ENCODE measurements at places on chromosomes 2 and 18.
A peak's percentile ranks its signal among the peaks of the same experiment; 100 is the strongest.

DNA sequence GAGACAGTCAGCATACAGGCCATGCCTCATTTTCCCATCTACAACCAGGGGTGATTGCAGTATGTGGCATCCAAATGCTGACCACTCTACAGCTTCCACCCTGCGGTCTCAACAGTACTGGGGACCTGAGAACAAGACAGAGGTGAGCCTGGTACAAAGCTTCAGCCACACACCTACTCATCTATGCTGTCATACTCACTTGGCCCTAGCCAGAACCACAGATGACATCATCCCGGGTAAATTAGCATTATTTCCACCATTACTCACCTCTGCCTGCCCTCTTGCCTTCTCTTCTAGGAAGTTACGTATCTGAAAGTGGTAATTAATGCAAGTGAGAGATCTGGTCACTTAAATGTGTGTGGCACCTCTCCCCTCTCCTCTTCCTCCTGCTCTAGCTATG, 208.2 kb upstream of the ARL4C start:
- DNase-seq = no peak

GRCh38 chr2:26864646-26865045, 16.7 kb downstream of the DPYSL5 start:
- DNase-seq = no peak

- DNase-seq = no peak
Observed at GRCh38 chr2:20108655-20109396, 57.4 kb upstream of the LAPTM4A start.

GRCh38 chr2:48411046-48411445, 118.9 kb upstream of the STON1 start:
- no peak for DNase-seq

DNA sequence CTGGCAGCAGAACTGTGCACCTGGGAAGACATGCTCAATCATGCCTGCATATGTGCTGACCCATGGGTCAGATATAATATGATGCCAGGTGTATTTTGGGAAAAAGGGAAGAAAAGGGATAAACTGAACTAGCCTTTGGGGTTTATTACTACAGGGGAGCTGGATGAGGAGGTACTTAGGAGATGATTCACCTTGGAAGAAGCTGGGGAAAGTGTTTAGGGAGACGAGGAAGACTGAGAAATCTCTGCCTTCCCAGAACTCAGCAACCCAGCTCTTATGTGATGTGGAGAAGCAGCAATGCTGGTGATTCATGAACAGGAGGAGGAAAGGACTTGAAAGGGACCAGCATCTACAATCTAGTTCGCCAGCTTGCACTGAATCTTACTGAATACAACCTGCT, 110.2 kb downstream of the BARD1 start:
- DNase-seq = no peak

- no peak for DNase-seq
Observed at GRCh38 chr2:64979744-64980143, 9.5 kb upstream of the SLC1A4 start.

DNA sequence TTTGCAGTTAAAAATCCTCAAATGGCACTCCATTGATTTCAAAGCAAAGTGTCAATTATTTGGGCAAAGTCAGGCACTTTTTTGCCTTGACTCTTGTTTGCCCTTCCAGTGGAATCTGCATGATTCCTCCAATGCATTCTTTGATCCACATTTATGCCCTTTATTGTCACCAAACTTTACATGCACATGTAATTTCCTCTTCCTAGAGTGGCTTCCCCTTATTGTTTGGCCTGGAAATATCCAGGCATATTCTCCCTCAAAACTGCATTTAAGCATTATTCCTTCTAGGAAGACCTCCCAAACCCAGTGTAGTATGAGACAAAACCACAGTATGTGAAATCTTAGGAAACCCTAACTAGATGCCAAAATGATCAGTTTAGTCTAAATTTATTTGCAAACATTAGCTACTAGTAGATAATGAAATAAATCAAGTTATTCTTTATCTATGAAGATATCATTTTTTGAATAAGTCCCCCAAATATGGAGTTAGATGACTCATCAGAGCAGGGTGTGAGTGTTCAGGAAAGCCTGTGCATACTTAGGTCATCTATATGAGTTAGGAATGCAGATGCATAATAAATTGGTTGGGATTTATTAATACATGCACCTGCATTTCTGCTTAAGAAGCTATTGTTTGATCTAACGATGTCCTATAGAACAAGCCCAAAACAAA, 433.3 kb upstream of the TCF4 start:
- DNase-seq = no peak

DNA sequence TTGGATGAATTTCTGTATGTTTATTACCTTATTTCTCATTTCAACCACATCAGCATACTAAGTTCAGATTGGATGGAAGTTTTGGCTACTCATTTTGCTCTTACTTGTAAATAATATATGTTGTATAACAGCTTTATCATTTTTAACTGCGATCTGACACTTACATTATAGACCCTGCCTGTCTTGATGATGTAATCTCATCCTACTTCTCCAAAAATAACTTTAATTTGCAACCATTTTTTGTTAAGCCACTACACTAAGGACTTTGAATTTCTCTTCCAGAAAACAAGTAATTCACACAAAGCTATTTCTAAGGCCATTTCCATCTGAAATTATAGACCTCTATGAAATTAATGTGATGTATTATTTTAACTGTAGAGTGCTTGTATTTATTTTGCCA, 240.7 kb downstream of the WDR7 start:
- no peak for DNase-seq

- no peak for DNase-seq
Observed at GRCh38 chr18:26206488-26206887, 19.8 kb upstream of the TAF4B start.

- DNase-seq = no peak
Observed at GRCh38 chr18:76697441-76697901, 124.9 kb upstream of the ZNF236 start.

DNA sequence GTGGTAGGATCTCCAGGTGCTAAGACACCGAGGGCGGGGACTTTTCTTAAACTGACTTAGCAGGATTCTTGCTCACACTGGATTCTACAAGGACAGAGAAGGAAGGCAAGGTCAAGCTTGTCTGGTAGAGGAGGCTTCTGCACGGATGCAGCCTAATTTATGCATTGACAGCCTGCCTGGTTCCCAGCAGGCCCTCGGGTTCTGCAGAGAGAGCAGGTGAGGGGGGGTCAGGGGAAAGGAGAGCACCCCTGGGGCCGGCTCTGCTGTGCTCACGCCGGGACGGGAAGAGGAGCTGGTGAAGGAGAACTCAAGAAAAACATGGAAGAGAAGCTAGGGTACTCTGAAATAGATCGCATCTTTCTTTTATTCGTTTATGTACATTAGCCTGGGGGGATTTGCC, 46.4 kb downstream of the ADI1 start:
- DNase-seq = no peak

- DNase-seq = no peak
Observed at GRCh38 chr2:130393318-130393910, 37.6 kb downstream of the PTPN18 start.

DNA sequence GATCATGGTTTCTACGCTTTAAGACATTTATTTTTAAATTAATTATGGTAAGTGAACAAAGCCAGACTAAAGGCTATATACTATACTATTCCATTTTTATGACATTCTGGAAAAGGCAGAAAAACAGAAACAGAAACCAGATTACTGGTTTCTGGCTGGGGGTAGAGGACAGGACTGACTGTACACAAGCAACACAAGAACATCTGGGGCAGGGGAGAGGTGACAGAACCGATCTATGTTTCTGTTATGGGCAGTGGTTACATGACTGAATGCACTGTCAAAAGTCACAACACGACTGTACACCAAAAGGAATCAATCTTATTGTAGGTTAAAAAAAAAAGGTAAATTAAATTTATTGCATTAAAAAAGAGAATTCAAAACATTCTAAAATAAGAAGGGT, 64.7 kb downstream of the PTPN2 start:
- DNase-seq = no peak

- no peak for DNase-seq
Observed at GRCh38 chr2:7672685-7673071, 755.5 kb downstream of the RNF144A start.

DNA sequence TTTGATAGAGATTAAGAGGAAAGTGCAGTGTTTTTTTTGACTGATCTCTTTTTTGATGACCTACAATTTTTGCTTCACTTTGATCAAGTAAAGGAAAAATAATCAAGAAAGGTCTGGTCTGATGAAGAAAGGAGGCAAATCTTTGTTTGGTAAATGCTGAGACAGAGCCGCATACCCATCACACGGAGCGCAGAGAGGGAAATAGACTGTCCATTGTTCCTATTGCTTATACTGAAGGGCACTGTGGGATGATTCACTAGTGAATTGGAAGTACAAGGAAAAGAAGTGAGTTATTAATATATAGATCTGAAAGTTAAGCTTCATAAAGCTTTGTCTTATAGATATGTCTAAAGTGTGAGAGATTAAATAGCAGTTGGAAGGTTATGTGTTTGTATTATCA, 455.1 kb downstream of the PLCL1 start:
- DNase-seq = no peak

GRCh38 chr18:45760462-45761036, 36.6 kb downstream of the SLC14A1 start:
- no peak for DNase-seq

- no peak for DNase-seq
Observed at GRCh38 chr2:152050341-152050740, 48.5 kb downstream of the CACNB4 start.

GRCh38 chr18:13366962-13367892, 148.7 kb downstream of the LDLRAD4 start:
- DNase-seq = no peak

DNA sequence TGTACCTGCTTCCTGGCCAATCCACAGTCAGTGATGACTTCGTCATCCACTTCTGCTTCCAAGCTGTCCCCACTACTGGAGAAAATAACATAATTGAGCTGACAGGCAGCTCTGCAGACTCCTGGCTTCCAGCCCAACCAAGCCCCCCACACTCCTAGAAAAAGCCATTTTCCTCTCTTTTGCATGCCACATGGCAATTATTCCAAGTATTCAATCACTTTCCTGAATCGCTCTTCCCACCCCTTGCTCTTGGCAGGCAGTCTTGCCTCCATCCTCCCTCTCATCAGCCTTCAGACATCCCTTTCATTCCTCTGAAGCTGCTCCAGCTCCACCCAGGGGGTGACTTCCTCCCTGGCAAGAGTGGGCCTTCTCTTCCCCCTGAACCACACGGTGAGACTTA, 14.3 kb upstream of the ST8SIA5 start:
- no peak for DNase-seq

GRCh38 chr2:28488858-28489575, 6.8 kb upstream of the PLB1 start:
- DNase-seq = no peak

DNA sequence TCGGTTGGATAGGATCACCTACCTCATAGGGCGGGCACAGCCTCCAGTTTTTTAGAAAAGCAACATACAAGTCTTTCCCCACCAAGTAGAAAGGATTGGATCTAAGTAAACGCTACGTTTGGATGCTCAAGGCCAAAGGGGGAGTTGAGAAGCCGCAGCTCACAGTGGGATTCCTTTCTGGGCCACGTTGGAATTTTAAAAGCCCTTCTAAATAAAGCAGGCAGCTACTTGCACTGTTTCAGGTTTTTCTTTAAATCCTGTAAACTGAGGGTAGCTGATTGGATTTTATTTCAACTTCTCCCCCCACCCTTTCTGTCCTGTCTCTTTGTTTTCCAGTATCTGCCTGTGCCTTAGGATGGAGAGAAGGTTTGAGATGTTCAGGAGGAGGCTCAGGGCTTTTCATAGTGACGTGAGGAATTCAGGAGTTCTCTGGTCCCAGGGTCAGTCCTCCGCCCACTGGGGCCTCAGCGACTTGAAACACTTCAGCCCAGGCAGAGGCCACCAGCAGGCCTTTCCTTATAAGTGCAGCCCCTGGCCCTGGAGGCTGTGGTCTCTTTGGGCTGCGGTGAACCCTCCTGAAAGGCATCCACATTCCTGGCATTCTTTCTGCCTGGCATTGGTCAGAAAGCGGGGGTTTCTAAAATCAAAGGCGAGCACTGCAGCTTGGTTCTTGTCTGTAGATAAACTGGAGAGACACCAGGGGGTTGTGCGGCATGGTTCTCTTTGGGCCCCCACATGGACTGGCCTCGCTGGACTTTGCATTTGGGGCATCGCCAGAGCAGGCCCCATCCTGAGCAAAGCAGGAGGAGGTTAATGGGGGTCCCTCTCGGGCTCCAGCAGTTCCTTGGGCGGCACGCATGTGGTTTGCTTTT, 44.5 kb downstream of the SH3BP4 start:
- DNase-seq = no peak

DNA sequence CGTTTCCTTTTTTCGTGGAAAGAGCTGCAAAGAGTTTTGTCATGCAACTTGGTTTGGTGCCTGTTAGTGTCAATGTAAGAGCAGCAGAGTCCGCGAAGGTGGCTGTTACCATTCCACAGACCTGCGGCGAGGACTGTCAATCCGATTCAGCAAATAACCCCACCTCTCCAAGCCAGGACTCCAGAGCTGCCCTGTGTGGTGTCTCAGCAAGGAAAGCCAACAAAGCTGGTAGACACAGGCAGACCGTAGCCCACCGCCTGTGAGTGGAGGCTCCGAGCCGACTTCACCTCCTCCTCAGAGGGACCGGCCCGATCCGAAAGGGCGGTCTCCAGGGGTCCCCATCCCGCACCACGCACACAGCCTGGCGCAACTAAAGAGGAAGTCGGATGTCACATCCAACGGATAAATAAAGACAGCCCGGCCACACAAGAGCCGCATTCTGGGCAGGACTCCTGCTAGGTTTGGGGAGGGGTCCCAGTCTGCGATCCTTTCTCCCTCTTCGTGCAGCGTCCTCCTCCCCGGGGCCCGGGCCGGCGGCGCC, 819 bp downstream of the ANKRD44 start:
- DNase-seq = peak; percentile 31
